Activated effector memory CD4-positive, alpha-beta T cell treated with anti-CD3 and anti-CD28 coated beads, Interleukin-2, amount 50 U/mL, for 16 hours (primary cell): ENCODE measurements at places on chromosomes 3 and 15.

DNA sequence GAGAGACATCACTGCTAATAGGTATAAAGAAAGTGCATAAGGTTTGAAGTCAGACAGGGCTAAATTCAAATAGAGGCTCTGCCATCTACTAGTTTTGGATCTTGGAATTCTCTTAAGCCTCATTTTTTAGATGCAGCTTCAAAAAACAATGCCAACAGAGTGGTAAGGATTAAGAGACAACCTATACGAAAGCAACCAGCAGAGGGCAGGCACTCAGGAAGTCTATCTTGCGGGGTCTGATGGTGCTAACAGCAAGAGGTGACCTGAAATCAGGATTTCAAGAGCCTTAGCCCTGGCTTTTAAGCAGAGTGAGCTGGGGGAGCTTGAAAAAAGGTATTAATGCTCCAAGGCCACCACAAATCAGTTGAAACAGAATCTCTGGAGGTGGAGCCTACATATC is 40.7 kb downstream of the LDHAL6B start:
- peak; percentile 74 for DNase-seq

DNA sequence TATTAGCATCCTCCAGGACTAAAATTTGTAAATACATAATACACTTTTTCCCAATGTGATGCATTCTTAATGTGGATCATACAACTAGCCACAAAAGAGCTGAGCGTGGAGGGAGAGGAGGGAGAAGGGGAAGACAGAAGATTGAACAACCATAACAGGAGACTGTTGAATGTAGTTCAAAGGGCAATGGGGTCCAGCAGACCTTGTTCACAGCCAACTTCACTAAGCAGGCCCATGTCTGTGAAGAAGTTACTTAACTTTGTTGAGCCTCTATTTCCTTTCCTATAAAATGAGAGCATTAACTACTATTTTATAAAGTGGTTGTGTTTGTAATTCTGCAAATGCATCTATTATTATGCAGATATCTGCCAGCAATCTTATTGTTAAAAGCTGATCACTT is 13.3 kb downstream of the NCEH1 start:
- DNase-seq: no peak

GRCh38 chr3:151213881-151214280 is 10.9 kb upstream of the GPR171 start:
- DNase-seq: no peak

GRCh38 chr3:195036974-195037373 is 234.0 kb downstream of the XXYLT1 start:
- DNase-seq: no peak

- DNase-seq: no peak
Measured at GRCh38 chr3:69716119-69716518, 23.1 kb upstream of the MITF start.

- no peak for DNase-seq
Measured at GRCh38 chr15:92886042-92886537, 14.0 kb upstream of the CHD2 start.
